ENCODE measurements at places on chromosomes 2 and 18.
A peak's percentile ranks its signal among the peaks of the same experiment; 100 is the strongest.

DNA sequence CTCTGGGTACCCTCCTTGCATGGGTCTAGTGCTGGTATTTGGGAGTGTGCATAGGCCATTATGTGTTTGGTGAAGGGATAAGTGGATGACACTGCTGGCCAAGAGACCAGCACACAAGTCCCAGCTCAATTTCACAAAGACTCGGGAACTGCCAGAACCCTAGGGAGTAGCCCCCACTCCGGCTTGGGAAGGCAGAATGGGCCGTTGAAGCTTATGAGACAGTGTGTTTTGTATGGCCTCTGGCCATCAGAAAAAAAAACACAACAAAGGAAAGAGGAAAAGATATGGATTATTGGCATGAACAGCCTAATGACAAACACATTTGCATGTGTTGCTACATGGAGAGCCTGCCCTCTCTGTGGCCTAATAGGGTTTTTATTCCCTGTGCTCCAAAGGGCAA, 144.2 kb downstream of the TTC32 start:
- no peak for DNase-seq

DNA sequence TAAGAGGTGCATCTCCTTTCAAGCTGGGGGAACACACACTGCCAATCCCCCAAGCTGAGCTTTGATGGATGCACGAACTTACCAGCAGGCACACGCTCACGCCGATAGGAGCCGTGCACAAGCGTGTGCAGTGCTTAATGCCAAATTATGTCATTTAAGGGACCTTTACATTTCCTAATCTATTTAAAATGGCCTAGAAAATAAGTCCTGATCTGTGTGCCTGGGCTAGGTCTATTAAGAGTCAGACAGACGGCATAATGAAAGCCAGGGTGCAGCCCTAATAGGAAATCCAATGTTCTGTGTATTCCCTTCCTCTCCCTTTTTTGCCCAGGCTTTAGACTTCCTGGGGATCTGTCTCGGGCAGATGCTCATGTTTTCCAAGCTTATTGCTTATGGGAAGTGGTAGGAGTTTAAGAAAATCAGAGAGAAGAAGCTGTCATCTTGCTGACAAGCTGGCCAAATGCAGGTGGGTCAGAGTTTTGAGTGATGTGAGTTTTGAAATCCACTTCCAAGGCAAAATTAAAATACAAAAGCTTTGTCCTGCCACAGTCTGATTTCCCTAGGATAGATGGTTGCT, 142.6 kb downstream of the MYT1L start:
- no peak for DNase-seq

- DNase-seq, result no peak
Observed at GRCh38 chr2:115165529-115166109, 723.2 kb downstream of the DPP10 start.

DNA sequence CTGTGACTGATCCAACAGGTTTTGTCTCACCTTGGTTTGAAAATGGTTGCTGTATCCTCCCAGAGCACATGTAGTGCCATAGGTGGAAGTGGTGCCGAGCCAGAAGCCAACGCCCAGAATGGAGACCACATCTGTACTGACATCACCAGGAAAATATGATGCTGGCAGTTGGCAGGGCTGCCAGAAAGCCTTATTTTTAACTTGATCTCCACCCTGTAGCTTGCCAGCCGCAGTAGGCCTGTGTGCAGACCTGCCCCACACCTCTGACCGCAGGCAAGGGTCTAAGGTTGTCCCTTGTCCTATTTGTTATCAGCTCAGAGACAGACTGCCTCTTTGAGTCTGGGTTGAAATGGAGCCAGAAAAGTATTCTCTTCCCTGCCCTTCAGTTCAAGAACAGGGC, 123.5 kb upstream of the EML6 start:
- DNase-seq, result no peak

- no peak for DNase-seq
Observed at GRCh38 chr2:237181844-237182243, 96.2 kb downstream of the COPS8 start.

GRCh38 chr2:237998530-237998929, 31.7 kb downstream of the UBE2F start:
- no peak for DNase-seq

- DNase-seq, result no peak
Observed at GRCh38 chr2:234555161-234555560, 58.3 kb upstream of the ARL4C start.

DNA sequence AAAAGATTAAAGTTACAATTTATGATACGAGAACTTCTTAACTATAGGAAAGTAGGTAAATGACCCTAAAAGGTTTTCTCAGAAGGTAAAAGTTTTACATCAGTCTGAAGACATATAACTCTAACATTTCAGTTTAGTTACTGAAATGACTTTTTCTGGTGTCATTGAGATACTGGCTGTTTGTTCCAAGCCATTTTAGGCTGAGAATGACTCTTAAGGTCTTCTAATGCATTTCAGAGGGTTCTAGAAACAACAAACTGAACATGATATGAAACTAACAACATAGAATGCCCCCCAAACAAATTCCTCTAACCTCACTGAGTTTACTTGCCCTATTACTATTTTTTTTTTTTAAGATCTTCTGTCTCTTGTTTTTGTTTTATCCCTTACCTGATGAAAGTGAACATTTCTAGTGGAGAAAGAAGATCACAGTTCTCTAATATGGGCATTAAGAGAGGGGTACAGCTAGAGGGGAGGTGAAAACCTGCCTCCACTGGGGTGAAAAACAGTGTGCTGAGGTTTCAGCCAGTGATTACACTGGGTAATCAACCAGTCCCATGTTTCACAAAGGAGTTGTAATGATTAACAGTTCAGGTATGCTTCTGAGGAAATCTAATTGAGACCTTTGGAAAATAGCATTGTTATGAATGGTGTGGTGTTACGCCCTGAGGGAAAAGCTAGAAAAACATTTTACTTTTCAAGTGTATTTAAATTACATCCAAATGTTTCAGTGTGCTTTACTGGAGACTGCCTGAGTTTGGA, 11.2 kb downstream of the NABP1 start:
- no peak for DNase-seq

GRCh38 chr2:235008584-235009044, 56.8 kb downstream of the SH3BP4 start:
- no peak for DNase-seq

- no peak for DNase-seq
Observed at GRCh38 chr2:112273349-112273748, 2.0 kb upstream of the ZC3H6 start.

GRCh38 chr18:70072678-70073077, 125.0 kb upstream of the CD226 start:
- DNase-seq, result no peak

- DNase-seq, result no peak
Observed at GRCh38 chr2:162004031-162004430, 70.0 kb downstream of the DPP4 start.

GRCh38 chr2:3725002-3725401, 21.6 kb downstream of the DCDC2C start:
- no peak for DNase-seq

DNA sequence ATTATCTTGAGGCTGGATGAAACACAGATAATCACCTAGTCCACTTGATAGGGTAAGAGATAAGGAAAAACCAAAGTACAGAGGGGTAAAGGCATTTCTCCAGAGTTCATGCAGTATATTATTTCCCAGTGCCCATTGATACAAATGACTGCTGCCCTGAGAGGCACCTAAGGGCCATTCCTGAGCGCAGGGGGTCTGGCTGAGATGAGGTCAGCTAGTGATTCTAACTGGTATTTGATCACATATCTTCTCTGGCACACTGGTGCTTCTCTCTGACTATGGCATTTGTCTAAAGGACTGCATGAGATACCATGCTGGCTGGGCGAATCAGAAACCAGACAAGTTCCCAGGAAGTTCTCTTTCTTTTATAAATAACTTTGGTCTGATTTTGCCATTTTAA, 73.3 kb upstream of the TFCP2L1 start:
- no peak for DNase-seq

DNA sequence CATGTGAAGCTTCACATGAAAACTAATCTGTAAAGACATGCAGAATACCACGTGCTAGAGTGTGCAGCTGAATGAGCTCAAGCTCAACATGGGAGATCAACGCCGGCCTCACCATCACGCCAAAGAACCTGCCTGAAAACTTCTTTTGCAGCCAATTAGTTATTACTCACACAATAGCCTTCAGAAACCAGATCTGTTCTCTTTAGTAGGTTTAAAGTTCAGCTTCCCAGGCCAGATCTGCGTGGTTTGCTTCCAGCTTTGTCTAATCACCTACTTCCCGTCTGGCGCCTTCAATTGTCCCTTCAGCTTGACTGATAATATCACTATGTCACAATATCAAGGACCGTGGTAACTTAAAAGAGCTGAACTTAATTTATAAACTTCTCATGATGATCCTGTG, 68.0 kb upstream of the ZNF236 start:
- no peak for DNase-seq

GRCh38 chr2:148654435-148654834, 9.9 kb downstream of the EPC2 start:
- DNase-seq, result no peak

DNA sequence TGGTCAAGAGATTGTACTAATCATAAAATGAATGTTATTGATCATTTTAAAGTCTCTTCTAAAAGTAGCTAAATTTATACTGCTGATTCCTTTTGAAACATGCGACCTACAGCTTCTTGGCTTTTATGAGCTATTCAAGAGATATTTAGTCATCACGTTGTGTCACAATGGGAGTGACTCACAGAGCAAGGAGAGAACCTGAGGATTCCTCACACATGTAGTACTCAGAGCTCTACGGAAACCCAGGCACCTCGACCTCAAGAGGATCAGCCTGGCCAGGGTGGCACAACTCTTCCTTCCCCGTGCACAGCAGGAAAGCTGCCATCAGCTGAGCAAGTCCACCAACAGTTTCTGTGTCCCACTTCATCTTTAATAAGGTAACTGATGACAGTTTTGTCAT, at the start of gene DHRS9:
Gene DHRS9 (plus strand): TSS at position 223 of the 400 bp plus-strand sequence. CDS start 12,019 bp downstream, outside the sequence.
- DNase-seq, result peak; percentile 7

GRCh38 chr18:34977838-34978532, 63.2 kb upstream of the MAPRE2 start:
- peak; percentile 41 for DNase-seq

DNA sequence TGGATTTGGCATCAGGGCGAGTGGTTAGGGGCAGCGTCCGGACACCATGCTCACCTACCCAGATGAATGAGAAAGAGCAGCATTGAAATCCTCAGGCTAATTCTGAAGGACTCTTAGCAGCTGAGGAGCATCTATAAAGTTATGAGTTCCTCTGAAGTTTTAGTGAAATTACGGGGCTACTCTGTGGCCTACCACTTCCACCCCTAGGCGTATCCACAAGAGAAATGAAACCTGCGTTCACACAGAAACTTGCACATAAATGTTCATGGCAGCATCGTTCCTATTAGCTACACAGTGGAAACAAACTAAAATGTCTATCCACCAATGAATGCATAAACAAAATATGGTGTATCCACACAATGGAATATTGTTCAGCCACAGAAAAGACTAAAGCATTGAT, 98.0 kb downstream of the GBX2 start:
- no peak for DNase-seq

- no peak for DNase-seq
Observed at GRCh38 chr2:189927823-189928222, 134.7 kb downstream of the MSTN start.

- no peak for DNase-seq
Observed at GRCh38 chr2:7625392-7626138, 708.4 kb downstream of the RNF144A start.

DNA sequence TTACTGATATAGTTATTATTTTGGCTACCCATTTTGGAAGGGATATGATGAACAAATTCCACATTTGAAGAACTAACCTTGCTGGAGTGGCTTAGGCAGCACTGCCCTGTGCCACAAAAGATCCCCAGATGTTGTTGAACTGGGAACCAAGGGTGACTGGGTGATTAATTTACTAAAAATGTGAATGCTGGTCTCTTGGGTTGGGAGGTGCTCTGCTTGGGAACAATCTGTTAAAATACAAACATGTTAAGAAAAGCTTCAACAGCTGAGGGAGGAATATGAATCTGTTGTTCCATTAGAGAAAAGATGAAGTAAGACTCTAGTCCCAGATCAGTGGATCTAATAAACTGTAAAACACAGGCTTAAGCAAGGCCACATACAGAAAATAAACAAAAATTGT, 1860.1 kb downstream of the SUCLG1 start:
- DNase-seq, result no peak

- no peak for DNase-seq
Observed at GRCh38 chr2:233936089-233936488, 18.9 kb downstream of the TRPM8 start.

DNA sequence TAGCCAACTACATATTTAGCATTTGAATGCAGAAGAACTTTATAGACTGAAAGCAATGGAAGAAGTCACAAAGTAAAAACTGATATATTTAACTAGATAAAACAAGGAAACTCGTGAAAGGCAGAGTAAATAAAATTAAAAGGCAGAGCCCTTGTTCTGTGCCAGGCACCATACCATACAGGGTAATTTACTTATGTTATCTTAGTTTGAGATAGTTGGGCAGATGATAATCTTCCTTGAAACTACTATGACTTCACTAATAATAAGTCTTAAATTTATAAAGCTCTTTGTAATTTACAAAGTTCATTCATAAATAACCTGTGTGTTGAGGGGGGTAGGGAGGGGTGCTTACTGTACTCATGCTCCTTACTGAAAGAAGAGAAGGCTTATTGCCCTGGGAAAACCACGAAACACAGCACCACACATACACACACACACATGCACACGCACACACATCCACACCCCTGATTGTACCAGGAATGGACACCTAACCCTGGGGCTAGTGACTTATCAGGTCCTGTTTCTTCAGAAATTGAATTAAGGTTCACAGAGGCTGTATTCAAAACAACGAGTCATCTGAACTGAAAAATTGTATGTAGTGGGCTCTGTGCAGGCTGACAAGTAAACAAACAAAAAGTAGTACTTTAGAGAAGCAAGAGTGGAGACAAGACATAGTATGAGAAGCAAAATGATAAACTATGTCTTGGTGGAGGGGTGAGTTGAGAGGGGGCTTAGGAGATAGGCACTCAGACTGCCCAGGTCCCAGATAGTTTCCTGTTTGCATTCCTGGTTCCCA, 38.1 kb downstream of the AGFG1 start:
- DNase-seq, result no peak

DNA sequence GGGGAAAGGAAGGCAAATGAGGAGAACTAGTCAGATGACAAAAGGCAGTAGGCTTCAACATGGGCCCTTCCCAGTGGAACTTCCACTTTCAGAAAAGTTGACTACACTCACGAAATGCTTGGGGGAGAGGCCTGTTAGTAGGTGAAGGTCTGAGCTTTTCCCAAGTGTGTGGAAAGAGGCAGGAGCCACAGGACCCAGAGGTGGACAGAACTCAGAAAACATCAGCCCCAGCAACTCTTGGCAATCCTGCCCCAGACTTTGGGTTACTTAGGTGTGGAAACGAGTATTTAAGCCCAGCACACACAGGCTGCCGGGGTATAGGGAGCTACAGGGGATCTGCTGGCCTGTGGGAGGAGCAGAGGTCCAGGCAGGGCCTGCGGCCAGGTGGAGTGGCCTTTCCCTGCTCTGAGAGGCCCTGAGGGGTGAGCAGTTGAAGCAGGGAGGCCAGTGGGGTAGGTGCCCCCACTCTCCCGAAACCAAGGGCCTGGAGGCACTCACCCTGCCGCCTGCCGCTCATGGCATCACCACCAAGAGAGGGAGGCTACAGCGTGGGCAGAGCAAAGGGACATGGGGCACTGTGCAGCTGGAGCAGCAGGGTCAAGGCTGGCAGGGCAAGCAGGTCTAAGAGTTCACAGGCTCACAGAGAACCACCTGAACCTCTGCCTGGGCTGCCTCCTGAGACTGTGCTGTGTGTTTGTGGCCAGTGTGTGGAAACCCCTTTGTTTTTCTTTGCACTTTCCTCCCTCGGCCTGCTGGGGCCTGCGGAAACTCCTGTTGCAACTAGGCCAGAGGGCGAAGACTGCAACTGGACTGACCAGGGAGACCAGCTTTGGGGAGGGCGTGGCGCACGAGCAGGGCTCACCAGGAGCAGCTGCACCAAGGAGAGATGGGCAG, 130.7 kb upstream of the SERTAD2 start:
- DNase-seq, result no peak

- no peak for DNase-seq
Observed at GRCh38 chr2:28567061-28567471, 71.2 kb downstream of the PLB1 start.

Data from stimulated activated CD4-positive, alpha-beta T cell treated with anti-CD3 and anti-CD28 coated beads, Interleukin-2, amount 100 ng/mL, for 48 hours (primary cell).